OCI-M1 (cell line): ENCODE measurements at places on chromosomes 7 and 10.

DNA sequence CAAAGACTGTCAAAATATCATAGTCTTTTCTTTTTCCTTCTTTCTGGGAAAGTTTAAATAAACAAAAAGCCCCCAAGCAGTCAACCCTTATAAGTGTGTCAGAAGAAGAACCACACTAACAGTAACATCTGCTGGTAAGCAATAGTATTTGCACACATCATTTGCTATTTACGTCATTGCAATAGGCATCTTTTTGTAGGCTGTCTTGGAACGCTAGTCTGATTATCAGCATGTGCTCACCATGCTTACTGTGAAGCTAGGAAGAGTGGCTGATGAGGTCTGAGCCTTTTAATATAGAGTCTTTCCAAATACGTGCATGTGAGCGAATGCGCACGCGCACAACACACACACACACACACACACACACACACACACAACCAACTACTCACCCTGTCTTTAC lies 599.0 kb upstream of the TPK1 start:
- DNase-seq, result no peak

GRCh38 chr10:36538953-36539586 lies 586.3 kb upstream of the ANKRD30A start:
- DNase-seq, result no peak

DNA sequence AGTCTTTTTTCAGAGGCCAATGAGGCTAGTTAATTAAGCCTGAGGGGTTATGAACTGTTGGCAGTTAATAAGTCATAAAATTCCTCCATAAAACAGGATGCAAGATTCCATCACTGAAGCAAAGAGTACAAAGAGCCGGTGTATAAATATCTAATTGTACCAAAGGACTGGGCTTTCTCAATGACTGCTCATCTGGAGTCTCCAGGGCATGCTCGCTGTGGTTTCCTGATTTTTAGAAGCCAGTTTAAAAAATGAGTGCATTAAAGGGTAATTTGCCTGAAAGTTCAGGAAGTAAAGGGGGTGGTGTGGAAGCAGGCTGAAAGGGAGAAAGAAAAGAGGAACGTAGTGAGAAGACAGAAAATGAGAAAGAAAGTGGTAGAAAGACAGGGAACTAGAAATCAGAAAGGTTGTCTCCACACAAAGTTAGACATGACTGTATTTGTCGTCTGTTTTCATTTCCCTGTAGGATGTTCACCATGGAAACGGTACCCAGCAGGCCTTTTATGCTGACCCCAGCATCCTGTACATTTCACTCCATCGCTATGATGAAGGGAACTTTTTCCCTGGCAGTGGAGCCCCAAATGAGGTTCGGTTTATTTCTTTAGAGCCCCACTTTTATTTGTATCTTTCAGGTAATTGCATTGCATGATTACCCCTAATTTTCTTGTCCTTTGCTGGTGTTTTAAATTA lies 282.3 kb downstream of the TWIST1 start:
- no peak for DNase-seq

GRCh38 chr10:28179006-28179742 lies 123.7 kb downstream of the MPP7 start:
- DNase-seq, result peak; percentile 87

DNA sequence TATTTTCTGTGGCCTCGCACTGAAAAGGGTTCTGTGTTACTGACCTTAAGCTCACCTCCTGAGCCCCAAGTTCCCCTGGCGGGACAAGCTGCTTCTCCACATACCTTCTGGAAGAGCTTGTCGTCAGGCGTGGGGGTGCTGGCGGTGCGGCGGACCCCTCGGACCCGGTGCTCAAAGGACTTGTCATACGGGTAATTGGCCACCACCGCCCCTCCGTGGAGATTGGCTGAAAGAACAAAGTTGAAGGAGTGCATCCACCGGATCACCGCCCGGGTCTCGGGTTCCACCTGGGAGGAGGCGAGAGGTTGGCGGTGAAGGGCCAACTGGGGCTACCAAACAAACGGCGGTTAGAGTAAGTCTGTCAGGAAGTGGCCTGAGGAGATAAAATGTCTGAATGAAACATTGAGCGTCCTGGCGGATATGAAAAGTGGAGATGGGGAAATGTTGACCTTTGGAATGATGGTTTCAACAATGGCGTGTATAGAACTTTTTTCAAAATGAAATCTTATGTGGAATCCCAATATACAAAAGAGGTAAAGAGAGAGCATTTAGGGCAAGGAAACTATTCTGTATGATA lies 16.5 kb downstream of the CPN1 start:
- DNase-seq, result no peak

GRCh38 chr10:48496105-48496830 lies 108.6 kb downstream of the ARHGAP22 start:
- no peak for DNase-seq

DNA sequence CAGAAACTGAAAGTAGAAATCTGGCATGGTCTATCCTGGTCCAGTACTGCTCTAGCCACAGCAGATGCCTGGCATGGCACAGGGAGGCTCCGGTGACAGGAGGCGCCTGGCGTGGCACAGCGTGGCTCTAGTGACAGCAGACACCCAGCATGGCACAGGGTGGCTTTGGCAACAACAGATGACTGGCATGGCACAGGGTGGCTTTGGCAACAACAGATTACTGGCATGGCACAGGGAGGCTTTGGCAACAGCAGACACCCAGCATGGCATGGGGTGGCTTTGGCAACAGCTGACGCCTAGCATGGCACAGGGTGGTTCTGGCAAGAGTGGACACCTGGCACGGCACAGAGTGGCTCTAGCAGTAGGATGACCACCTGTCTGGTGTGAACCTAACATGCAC lies 480.5 kb upstream of the FOXK1 start:
- DNase-seq, result no peak

- peak; percentile 83 for DNase-seq
These were observed 93.2 kb downstream of the ADK start for GRCh38 chr10:74244097-74244685.

- DNase-seq, result peak; percentile 75
These were observed 9.1 kb downstream of the PRKG1 start for GRCh38 chr10:51083356-51083853.

DNA sequence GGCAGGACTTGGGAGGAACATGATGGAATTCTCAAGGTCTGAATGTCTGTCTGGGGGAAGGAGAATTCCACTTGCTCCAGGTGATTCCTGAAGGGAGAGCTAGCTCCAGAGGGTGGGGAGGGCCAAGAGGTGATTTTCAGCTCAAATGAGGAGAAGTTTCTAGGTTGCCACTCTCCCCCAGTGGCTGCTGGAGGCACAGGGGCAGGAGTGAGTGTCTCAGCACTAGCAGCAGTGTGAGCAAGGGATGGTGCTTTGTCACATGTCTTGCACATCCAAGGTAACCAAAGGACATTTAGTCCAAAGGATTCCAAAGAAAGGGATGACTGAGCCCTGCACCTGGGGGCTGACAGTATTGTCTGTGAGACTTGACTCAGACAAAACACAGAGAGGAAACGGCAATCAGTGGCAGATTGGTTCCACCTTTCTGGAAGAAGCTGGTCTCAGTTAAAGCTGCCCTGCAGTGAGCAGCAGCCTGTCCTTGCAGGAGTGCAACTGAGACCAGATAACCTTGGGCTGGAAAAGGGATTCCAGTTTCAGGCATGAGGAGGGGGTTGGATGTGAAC lies 51.2 kb upstream of the PCBD1 start:
- no peak for DNase-seq

DNA sequence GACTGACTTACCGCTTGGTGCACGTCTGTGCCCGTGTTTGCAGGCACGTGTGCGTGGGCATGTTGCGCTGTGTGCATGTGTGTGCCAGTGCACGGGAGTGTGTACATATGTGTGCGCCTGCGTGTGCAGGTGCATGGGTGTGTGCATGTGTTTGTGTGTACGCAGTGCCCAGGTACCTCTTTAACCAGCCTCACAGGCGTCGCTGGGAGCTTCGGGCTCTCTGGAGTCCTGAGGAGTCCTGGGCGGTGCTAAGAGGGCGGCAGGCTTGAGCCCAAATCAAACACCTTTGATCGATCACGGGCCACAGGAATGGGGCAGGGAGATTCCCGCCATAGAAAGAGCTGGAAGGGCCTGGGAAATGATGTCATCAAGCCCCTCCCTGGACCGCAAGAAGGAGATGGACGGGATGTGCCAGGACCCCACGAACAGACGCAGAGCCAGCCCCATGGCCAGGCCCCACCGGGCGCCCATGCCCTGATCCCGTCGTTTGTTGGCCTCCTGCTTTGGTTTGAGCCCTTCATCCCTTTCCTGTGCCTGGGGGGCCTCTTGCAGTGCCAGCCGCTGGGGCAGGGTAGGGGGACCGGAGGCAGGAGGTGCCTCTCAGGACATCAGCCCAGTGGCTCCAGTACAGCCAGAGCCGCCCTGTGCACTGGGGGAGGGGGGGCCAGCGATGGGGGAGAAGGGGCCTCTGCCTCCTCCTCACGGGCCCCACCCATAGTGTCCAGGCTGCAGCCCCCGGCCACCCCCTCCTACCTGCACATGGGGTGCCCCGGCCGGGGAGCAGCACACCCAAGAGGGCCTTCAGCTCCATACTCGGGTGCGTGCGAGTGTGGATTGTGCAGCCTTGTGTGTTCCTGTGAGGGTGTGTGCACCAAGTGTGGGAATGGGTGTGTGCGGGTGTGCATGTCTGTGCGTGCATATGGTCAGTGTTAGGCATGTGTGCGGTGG lies 5.8 kb downstream of the KNDC1 start:
- DNase-seq, result no peak

DNA sequence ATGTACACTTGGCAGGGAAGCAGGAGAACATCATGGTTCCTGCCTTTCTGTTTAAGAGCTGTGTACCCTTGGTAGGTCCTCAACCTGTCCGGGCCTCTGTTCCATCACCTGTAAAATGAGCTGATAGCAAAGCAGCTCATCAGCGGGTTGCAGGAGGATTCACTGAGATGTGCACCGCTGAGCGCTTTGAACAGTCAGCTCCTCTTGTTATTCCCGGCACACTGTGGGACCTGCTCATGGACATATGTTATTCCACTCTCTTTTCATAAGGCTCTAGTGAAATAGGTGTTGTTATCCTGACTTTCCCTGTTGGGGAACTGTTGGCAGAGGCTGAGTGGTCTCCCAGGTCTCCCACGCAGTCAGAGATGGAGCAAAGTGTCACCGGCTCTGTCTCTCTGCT lies 497.5 kb upstream of the ZMIZ1 start:
- no peak for DNase-seq

DNA sequence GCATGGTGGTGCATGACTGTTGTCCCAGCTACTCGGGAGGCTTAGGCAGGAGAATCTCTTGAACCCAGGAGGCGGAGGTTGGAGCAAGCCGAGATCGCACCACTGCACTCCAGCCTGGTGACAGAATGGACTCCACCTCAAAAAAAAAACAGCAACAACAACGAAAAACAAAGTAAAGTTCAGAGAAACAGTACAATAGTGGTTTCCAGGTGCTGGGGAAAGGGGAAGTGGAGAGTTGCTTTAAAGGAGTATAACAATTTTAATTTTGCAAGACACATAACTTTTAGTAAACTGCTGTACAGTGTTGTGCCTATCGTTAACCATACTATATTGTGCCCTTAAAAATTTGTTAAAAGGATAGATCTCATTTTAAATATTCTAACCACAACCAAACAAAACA lies 662.7 kb upstream of the POT1 start:
- no peak for DNase-seq

GRCh38 chr7:100965723-100966541 lies 3.4 kb upstream of the MUC12 start:
- DNase-seq, result no peak

DNA sequence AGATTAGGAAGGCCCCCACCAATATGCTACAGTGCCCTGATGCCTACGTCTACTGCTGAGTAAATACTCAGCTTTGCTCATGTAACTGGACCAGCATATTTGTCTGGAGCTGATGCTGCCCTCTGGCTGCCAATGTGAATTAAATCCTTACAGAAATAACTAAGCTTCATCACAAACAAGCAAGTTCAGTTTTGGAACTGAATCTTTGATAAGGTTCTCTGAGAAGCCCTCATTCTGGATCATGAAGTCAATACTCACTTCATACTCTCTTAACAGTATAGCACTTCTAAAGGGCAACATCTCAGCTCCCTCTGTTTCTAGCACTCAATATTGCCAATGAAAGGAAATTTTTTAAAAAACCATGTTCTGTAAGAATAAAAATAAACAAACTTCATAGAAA lies 246.7 kb downstream of the ETV1 start:
- peak; percentile 60 for DNase-seq

GRCh38 chr10:132497063-132497680 lies 40.4 kb upstream of the INPP5A start:
- no peak for DNase-seq

DNA sequence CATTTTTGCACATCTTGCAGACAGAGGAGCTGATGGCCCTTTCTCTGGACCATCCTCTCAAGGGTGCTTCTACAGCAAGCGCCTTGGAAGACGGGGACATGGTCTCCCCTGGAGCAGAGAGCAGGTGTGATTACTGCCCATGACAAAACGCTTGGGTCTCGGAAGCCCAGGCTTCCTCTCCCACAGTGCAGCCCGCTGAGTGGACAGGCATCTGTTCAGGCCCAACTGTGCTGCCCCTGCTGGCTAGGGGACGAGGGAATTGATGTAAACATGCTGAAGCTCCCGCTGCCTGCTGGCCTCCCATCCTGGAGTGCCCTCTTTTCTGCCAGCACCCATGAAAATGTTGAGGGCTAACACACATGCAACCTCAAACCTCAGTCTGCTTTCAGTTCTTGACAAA lies 14.3 kb downstream of the IL15RA start:
- DNase-seq, result no peak

GRCh38 chr7:102305414-102306268 lies 19.0 kb downstream of the SH2B2 start:
- DNase-seq, result no peak

DNA sequence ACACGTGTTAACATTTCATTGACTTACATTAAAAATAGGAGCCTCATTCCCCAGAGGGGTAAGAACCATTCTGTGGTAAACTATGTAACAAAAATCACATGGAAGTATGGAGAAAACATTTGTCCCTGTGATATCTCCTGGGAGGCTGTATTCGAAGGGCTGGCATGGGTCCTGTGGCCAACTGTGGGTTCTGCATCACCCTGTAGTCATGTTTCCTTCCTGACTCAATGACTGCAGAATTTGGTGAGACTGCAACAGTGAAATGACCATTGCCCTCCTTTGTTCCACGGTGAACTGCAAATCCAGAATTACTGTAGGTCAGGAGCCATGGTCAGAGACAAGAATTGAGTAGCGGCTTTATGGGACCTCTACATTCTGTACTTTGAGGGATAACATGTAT lies 3.6 kb upstream of the ZEB1 start:
- DNase-seq, result no peak

GRCh38 chr7:137846827-137847567 lies at the start of gene DGKI:
Gene DGKI, minus strand, starts transcription at chr7:137846974.
- no peak for DNase-seq

- DNase-seq, result no peak
These were observed 86.0 kb downstream of the LARP4B start for GRCh38 chr10:845526-845925.

- no peak for DNase-seq
These were observed 97.4 kb downstream of the SVOPL start for GRCh38 chr7:138603549-138604318.
